Foreskin fibroblast (primary cell): ENCODE measurements at places on chromosomes 4 and X.

DNA sequence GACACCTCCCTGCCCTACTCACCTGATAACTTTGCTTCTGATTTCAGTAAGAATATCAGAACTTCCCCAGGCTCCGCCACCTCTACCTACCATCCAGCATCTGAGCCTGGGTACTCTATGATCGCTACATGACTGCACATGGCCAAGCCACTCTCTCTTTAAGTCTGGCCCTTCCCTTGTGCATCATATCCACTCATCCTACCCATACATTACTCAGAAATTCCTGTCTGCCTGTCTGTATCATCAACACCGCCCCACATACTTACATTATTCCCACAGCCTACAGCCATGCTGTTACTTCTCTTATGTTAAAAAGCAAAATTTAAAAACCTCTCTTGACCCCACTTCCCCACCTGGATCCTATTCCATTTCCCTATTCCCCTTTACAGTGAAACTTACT lies 84.7 kb downstream of the SCD5 start:
- DNase-seq, result no peak

DNA sequence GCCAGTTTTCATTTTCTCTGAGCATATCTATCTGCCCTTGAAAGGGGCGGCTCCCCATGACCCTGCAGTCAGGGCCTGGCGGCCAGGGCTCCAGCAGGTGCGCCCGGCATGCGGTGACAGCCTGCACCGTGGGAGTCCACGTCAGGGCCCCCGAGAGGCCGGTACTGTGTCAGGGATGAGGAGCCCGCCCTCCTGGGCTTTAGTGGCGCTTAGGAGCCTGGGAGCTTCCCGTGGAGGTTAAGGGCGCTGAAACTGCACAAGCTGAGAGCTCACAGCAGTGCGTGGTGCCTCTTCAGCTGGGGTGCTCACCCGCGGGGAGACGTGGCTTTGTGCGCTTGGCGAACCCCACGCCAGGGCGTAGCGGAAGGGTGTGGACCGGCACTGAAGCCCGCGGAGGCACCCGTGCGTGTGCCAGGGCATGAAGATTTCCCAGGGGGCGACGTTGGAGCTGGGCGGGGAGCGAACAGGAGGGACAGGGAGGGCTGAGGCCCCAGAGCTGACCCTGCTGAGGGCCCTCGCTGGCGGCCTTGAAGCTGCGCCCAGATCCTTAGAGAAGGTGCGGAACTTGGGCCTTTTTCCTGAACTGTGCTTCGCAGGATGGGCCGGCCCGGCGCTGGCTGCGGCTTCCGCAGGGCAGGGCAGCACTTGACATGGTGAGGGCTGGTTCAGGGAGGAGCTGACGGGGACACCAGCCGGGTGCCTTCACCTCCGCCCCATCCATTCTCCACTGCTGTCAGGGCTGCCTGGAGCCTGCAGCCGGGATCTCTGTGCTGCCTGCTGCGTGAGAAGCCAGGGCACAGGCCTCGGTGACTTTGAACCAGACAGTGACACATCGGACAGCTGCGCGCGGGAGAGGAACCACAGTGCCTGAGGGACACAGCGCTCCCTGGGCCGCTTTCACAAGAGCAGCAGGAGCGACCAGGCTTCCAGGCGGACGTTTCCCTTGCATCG lies 32.9 kb downstream of the HTT-AS start:
- DNase-seq, result peak; percentile 81

DNA sequence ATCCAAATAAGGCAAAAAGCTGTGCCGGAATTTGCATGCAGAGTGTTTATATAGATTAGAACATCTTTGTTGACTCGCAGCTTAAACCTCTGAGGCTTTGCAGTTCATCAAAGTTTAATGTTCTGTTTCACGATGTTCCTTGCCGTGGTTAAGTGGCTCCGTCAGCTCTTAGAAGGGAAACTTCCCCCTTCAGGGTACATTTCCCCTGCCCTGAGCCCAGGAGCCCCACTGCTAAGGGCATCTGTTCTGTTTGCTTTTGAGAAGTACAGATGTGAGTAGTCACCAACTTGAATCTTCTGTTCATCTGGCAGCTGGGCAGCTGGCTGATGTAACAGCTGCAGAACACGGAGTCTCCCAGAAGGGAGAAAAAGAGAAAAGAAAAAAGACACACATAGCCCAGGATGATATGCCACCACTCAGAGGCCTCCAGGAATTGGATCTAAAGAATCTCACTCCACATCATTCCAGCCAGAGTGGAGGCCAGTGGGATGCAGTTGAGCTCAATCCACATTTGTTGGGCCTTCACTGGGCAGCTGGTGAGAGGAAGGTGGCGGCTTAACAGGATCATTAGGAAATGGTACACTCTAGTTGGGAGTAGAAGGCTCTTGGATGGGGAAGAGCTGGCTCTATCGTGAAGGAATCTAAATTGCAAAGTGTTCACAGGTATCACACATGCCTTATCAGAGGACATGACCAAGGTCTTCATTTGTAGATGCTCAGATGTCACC lies 178.7 kb upstream of the RBPJ start:
- DNase-seq, result peak; percentile 94

GRCh38 chr4:62439051-62439450 lies 1238.9 kb downstream of the ADGRL3 start:
- no peak for DNase-seq

- peak; percentile 53 for DNase-seq
Measured at GRCh38 chrX:108217876-108218275, 126.3 kb downstream of the ATG4A start.

- no peak for DNase-seq
Measured at GRCh38 chr4:145217349-145217748, 37.0 kb upstream of the OTUD4 start.
